CD4-positive, alpha-beta T cell treated with Interferon alpha-2 for 1 hour (primary cell): ENCODE measurements at places on chromosomes 11 and 22.

- no peak for DNase-seq
Measured at GRCh38 chr11:44372989-44373388, 63.0 kb upstream of the ALX4 start.

- DNase-seq = no peak
Measured at GRCh38 chr11:67073908-67074307, 17.3 kb downstream of the RHOD start.

DNA sequence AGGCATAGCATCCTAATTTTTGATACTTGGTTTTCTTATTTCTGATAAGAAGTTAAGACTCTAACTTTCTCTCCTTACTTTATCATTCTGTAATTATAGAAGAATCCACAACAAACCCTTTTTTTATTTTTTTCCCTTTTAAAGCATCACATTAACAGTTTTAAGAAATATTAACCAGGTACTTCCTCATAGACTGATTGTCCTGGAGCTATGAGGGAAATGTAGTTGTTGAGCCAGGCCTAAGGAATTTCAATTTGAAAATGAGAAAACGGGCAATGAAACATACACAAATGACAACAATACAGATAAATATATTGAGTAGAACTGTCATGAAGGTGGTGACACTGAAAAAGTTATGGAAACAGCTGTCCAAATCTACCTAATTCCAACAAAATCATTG, 569.0 kb downstream of the KCNA4 start:
- no peak for DNase-seq

DNA sequence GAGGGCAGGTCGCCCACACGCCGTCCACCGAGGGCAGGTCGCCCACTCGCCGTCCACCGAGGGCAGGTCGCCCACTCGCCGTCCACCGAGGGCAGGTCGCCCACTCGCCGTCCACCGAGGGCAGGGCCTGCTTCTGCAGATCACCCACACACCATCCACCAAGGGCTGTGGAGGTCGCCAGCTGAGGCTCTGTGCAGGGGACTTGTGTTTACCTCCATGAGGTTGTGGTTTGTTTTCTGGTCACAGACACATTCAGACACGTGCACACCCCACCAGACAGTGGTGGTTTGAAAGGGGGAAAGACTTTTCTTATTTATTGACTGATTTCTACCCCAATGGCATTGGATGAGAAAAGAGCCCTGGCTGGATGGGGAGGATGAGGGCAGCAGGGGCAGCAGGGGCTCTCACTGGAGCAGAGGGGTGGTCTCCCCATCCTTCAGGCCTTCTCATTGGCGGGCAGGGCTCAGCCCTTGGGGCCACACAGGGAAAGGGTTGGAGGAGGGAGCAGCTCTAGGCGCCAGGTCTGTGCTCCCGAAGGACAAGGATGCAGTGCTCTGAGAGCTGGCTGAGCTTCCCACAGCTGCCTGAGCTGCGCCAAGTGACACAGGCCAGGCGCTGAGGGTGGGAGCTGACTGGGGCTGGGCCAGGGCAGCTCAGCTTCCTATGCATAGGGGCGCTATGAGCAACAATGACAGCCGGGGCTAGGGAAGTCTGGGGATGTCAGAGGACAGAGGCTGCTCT, 252.6 kb upstream of the B3GAT1 start:
- DNase-seq = no peak

DNA sequence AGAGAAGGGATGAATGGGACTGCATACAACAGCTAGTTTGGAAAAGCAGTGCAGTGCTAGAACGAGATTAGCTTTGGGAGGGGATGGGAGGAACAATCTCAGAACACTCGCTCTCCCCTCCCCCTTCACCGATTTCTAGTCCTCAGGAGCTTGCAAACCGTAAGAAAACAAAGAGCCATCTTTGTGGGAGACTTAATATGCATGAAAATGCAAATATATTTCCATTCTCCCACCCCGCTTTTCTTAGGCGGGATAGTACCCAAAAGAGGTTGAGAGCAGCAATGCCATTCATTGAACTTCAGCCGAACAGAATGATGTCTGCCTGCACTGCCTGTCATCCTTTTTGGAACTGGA, 1.1 kb downstream of the SPINDOC start:
- DNase-seq = no peak

DNA sequence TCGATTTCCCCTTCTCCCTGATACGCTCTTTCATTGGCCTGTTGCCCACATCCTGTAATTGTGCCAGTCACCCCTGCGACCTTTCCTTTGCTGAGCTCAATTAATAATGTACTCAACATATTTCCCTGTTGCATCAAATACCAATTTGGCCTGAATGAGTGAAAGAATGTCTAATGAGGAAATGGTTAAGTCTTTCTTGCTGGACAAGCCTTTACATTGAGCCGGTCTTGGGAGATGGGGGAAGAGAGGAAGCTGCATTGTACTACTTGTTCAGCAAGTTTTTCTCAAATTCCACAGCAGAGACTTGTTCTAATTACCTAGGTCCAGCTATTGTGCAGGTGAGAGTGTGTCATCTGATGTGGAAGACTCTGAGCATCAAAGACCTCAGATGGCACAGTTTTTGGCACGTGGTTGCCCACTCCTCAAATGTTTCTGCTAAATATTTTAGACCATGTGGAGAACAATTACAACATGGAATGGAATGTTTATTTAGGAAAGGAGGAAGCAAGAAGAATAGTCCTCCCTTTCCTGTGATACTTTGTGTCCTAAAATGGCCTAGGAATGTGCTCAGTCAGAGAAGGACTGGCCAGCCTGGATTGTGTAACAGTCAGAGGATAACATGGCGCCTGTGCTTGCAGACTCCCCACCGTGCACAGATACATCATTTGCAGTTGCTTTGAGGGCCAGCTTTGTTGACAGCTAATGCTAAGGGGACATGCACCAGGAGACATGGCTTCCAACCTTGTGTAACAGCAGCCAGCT, 129.5 kb upstream of the E2F8 start:
- DNase-seq = no peak

DNA sequence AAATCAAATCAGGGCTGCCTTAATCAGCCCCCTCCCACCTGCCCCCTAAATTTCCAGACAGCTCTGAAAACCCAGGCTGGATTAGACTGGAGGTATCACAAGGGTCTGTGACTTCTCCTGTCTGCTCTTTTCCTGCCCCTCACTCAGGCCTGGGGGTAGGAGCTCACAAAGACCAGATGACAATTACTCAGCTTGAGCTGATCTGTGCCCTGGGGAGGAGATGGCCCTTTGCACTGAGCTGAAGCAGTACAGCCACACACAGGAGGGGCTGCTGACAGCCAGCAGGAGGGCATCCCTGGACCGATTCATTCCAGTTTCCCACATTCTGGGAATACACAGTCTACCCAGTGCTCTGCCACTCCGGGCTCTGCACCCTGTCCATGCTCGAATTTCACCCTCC, 4.2 kb downstream of the ABCC8 start:
- DNase-seq = no peak

DNA sequence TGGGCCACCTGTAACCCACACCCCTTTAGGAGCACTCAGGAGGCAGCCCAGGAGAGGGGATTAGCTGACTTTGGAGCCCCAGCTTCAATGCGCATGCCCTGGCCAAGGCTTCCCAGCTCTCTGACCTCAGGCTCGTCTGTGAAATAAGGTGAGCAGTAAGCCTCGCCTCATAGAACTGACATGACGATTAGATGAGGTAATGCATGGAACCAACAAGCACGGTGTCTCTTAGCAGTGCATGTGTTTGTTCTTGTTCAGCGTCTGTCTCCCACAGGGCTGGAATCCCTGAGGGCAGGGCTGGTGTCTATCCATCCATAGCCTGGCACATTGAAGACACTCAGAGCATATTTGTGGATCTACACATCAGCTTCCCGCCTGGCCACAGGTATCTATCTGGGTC, 415.4 kb downstream of the MN1 start:
- DNase-seq = no peak

DNA sequence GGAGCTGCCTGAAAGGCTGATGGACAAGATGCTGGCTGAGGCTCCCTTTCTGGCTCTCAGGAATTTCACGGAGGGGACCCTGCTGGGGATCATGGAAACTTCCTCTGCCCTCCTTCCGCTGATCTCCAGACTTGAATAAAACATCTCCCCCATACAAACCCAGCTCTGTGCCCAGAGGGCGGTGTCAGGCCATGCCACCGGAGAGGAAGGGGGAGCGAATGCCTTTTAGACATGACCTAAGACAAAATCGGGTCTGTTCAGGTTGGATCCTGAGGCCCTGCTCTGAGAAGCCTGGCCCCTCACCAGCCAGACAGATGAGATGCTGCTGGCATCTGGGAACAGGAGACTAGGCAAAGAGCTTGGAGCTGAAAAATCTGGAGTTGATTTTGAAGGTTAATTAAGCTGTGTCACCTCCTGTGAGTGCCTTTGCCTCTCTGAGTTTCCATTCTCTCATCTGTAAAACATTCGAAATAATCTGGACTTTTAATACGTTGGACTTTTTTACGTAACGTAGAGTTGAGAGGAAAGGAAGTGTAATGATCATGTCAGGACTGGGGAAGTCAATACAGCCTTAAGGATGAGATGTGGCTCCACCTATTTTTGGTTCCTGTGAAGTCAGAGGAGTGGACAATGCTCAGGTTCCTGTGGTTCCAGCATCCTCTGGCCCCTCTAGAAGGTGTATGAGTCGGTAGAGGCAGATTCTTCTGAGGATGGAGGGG, 163.6 kb downstream of the ST3GAL4 start:
- DNase-seq = no peak

GRCh38 chr11:13970986-13971385, 8.5 kb downstream of the SPON1 start:
- DNase-seq = no peak

DNA sequence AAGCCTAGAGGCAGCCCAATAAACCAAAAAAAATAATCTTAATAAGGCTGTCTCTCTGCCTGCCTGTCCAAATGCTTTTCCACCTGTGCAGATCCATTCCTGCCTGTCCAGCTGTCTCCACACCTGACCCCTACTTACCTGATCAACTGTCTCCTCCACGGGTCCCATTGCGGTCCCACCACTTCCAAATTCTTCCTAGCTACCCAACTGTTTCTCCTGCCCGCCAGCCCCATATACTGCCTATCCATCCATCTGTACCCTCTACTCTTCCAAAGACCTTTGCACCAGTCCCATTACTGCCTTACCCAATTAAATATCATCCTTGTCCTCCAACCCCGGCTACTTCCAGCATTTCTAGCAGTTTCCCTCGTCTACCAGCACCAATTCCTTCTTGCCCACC, 39.4 kb upstream of the ANGPTL5 start:
- no peak for DNase-seq

- DNase-seq = no peak
Measured at GRCh38 chr11:67998150-67999045, 5.5 kb downstream of the UNC93B1 start.

- DNase-seq = no peak
Measured at GRCh38 chr11:124748100-124748418, 4.0 kb downstream of the VSIG2 start.

DNA sequence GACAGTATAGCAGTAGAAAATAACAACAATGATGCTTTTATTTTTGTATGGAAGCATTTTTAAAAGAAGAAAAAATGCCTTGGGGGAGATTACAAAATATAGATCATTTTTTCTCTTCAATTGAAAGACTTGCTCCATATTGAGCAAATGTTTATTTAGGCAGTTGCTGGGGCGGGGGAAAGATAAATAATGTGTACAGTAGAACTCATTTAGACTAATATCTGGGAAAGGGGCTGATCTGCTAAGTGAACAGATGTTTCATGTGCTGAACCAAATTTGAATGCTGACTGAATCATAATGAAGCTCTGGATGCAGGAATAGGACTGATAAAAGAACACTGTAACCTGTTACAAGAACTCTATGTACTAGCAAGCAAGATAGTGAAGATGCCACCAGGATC, 457.1 kb upstream of the TENM4 start:
- DNase-seq = no peak

DNA sequence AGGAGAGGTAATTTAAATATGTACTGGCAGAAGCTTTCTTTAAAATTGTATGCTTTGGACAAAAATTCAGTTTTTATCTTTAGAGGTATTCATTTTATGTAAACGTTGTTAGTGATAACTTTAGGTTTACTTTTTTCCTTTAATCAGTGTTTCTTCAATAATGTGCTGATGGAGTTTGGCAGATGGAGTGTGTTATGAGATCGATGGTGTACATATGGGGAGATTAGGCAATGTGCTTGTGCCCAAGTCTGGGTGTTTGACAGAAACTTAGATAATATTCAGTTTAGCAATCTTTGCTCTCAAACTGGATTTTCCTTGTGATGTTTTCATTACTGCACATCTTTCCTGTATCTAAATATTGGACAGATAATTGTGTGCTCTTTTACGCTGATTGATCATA, 425.4 kb downstream of the JRKL start:
- no peak for DNase-seq

- no peak for DNase-seq
Measured at GRCh38 chr22:28582806-28583205, 96.8 kb downstream of the TTC28 start.

GRCh38 chr11:82356316-82356715, 377.3 kb downstream of the FAM181B start:
- no peak for DNase-seq

DNA sequence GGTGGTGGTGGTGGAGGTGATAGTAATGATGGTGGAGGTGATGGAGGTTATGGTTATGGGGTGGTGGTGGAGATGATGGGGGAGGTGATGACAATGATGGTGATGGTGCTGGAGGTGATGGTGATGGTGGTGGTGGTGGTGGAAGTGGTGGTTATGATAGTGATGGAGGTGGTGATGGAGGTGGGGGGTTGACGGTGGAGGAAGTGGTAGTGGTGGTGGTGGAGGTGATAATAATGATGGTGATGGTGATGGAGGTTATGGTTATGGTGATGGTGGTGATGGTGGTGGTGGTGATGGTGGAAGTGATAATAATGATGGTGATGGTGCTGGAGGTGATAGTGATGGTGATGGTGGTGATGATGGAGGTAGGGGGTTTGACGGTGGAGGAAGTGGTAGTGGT, 16.9 kb upstream of the WNT7B start:
- peak; percentile 30 for DNase-seq

DNA sequence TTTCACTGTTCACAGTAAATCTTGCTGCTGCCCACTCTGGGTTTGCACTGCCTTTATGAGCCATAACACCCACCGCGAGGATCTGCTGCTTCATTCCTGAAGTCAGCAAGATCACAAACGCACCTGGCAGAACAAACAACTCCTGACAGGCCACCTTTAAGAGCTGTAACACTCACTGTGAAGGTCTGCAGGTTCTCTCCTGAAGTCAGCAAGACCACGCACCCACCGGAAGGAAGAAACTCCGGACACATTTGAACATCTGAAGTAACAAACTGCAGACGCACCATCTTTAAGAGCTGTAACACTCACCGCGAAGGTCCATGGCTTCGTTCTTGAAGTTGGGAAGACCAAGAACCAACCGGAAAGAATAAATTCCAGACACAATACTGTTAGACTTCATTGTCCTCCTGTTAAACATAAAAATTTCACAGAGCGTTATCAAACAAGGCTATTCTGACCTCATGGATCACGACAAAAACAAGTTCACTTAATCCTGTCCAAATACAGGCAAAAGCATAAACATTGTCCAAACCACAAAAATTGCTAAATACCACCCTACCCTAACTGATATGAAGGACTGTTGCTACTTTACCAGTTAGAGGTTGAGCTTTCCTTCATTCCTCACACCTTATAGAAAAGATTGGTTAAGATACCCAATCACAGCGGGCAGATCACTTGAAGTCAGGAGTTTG, 3.0 kb upstream of the CCDC117 start:
- DNase-seq = no peak

GRCh38 chr22:27149921-27150543, 492.6 kb downstream of the MIAT start:
- DNase-seq = no peak

GRCh38 chr11:67698247-67698646, 23.8 kb upstream of the ALDH3B2 start:
- no peak for DNase-seq

GRCh38 chr22:33382436-33382835, 324.3 kb upstream of the SYN3 start:
- no peak for DNase-seq
